ENCODE measurements at places on chromosomes 12 and 14.

GRCh38 chr12:8630131-8630530 is 17.5 kb upstream of the AICDA start:
- DNase-seq = no peak

DNA sequence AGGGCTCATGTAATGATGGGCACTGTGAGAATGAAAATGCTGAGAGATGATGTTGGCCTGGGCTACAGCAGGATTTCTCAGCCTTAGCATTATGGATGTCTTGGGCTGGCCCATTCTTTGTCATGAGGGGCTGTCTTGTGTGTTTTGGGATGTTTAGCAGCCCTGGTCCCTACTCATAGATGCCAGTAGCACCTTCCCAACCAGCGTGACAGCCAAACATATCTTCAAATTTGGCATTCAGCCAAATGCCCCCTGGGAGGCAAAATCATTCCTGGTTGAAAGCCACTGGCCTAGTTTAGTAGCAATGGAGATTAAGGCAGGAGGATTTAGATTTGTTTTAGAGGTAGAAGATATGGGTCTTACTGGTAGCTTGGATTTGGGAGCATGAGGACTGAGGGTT is 26.6 kb downstream of the UBE3B start:
- DNase-seq = no peak

DNA sequence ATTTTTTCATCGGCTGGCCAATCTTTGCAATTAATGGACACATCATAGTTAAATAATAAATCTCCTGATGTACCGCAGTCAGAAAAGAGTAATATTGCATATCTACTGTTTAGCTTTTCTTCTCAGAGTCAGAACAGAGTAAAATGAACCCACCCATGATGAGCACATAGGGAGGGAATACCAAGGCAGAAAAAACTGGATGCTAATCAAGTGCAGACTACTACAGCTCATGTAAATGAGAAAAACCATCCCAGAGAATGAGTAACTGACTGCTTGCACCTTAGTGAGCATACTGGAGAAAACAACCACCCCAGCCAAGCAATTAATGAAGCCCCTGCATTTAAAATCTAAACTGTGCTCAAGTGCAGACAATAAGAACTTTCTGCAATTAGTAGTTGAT is 483.7 kb downstream of the MDGA2 start:
- no peak for DNase-seq

DNA sequence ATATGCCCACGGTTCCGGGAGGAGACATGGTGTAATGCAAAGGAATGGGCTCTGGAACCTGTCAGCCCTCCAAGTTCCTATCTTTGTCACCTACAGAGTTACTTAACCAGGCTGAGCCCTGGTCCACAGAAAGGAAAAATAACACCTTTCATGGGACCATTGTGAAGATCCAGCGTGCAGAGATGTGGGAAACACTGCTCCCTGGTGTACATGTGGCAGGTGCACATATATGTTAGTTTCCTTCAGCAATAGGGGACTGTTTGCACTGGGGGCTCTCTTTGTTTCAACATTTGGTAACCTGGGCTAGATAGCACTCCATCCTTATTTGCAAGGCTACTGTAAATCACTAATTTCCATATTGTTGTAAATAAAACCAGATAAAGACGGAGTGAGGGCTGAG is 72.3 kb downstream of the ANO2 start:
- DNase-seq = no peak

DNA sequence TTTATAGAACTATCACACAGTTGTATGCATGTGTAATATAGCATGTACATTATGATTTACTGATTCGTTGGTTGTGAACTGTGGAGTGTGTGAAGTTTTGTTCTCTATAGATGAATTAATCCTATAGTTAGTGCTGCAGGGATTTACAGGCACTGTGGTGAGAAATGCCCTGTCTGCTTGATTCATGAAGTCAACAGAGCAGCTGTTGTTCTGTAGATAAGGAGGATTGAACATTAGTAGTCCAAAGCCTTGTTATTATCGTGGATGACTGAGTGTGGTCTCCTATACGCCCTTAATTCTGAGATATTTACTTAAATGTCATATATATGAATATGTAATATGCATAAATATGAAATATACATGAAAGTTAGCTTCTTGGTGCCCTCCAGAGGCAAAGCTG is 98.3 kb downstream of the DNAH10 start:
- no peak for DNase-seq

GRCh38 chr12:61384511-61384910 is 875.7 kb upstream of the USP15 start:
- DNase-seq = no peak

DNA sequence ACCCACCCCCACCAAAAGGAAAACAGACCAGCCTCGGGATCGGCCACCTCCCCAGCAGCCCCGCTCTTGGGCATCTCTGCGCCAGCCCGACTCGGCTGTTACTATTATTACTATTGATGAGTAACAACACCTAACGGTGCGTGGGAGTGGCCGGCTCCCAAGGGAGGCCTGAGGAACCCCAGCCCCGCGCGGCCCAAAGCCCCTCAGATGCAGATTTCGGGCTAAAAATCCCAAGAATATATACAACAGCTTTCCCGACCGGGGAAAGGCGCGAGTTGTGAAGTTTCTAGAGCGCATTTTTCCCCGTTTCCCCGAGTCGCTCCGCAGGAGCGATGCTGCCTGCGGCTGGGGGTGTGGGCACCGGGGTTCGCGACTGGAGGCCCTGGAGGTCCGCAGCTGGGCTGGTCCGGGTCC is 565 bp downstream of the NT5DC3 start:
- DNase-seq = no peak

- no peak for DNase-seq
Measured at GRCh38 chr12:49953151-49953550, 2.6 kb downstream of the AQP2 start.

- DNase-seq = no peak
Measured at GRCh38 chr14:79856381-79856780, 354.9 kb downstream of the DIO2 start.

DNA sequence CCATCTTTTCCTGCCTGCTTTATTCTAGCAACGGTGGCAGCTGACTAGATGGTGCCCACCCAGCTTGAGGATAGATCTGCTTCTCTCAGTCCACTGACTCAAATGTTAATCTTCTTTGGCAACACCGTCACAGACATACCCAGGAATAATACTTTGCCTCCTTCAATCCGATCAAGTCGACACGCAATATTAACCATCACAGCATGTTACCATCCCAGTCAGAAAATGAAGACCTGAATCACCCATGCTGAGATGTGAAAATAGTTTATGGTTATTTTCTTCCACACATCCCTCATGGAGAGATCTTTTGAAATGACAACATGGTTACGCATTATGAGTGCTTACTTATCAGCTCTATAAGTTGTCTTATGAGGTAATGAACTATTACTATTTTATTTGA is 392.8 kb downstream of the SEC23A start:
- DNase-seq = no peak

GRCh38 chr12:132182711-132183365 is 38.6 kb downstream of the NOC4L start:
- DNase-seq = no peak

DNA sequence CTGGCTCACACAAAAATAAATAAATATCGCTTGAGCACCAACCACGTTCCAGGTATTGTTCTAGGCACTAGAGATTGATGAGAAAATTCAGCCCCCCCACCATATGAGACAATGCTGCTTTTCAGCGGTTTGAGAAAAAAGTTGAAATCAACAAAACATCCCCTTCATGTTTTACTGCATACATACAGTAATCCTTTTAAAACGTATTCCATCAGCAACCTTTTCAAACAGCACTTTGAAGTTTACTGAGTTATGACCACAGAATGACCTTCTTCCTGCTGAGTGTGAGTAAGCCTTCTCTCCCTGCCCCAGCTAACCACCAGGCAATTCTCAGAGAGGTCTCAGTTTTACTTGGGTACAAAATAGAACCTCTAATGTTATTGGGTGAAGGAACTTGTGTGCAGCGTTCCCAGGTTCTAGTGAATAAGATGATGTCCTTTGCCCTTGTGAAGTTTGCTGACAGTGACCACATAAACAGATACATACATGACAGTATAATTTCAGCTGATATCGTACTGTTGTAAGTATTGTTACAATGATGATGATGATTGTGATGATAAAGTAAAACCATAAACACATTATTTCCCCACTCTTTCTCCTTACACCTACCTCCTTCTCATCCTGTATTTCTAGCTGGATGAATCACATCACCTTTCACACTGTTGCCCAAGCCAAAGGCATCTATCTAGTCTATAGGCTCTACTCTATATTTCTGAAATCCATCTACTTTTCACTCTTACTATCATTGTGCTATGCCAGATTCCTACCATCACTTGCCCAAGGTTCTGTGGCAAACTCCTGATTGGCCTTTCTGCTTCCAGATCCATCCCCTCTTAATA is 124.4 kb upstream of the KRR1 start:
- DNase-seq = no peak

GRCh38 chr14:100304825-100305323 is 1.4 kb downstream of the SLC25A29 start:
- no peak for DNase-seq

DNA sequence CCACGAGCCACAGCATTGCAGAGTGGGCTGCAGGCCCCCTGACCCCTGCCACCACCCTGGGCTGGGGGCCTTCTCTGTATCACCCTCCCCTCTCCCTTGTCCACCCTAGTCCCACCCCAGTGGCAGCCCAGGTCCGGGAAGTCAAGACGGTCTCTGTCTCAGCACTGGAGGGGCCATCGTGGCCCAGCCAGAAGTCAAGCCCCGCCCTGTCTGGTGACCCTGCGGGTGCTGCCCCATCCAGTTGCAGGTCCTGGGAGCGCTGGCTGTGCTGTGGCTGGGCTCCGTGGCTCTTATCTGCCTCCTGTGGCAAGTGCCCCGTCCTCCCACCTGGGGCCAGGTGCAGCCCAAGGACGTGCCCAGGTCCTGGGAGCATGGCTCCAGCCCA is 2.7 kb downstream of the PLD4 start:
- DNase-seq = no peak

GRCh38 chr12:64029013-64029857 is 184.7 kb downstream of the SRGAP1 start:
- no peak for DNase-seq

- no peak for DNase-seq
Measured at GRCh38 chr14:73674986-73675385, 30.2 kb downstream of the DNAL1 start.

DNA sequence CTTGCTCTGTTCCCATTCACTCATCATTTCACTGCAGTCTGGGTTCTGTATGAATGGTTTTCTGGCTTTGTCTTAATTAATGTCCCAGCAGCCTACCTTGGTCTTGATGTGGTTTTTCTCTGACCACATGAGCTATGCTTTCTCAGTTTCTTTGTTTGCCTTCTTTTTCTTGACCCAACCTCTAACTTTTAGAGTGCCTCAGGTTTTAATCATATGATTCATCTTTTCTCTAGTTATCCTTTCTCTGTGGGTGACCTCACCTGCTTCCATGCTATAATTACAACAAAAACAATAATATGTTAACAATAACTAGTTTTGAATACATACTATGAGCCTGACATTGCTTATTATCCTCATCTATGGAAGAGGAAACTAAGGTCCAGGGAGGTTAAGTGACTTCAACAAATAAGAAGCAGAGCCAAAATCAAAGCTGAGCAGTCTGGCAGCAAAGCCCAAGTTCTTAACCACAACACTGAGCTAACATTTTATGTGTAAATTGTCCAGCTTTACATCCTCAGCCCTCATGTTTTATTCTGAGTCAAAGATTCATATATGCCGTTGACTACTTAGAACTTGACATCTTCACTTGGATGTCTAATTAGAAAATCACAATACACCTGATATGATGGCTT is 4.7 kb upstream of the EPYC start:
- DNase-seq = no peak

DNA sequence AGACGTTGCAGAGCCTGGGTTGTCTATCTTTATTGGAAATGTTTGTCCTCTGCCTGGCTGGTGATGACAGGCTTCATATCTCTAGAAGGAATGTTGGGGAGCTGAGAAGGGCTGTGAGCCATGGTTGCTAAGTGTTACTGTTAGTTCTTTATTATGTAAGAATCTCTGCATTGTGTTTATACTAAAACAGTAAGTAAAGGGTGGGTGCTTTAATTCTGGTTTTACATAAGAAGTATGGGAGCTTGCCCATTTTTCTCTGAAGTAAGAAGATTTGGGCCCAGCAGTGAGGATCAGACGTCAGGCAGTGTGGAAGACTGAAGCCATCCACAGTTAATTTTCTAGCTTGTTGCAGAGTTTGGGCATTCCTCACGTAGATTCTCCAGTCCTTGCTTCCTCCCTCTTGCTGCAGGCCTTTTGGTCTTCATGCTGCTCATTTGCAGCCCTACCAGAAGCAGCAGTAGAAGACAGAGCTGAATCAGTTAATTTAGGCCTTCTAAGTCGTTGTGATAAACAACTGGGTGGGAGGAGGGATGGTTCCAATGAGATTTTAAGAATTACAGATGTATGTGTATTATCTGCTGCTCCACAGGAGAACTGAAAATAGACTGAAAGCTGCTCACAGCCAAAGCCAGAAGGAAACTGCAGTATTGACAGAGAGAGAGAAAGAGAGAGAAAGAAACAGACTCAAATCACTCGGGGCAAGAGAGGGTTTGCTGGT is 21.4 kb downstream of the WNT5B start:
- no peak for DNase-seq

GRCh38 chr12:71041476-71041875 is 116.3 kb downstream of the TSPAN8 start:
- DNase-seq = no peak

- no peak for DNase-seq
Measured at GRCh38 chr12:130803702-130804101, 35.3 kb downstream of the STX2 start.

GRCh38 chr12:58804749-58805148 is 115.6 kb downstream of the LRIG3 start:
- no peak for DNase-seq

DNA sequence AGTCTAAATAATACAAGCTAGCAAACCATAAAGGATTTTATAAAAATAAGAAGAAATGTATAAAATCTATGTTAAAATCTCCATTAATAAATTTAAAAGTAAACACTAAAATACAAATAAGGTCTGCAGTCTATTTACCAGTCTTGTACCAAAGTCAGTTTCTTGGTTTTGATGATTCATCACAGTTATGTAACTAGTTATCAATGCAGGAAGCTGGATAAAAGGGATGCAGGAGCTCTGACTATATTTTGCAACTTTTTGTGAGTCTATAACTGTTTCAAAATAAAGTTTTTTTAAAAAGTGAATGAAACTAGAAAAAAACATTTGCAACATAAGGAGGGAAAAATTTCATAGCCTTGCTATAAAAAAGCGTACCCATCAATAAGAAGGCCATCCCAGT is 151.5 kb downstream of the DERA start:
- DNase-seq = no peak
